Fibroblast of lung (primary cell): ENCODE measurements at places on chromosomes 3 and 15. TPM values are rescaled to one million over a fixed set of nuclear protein-coding genes. Genes with fewer than 3 reads are reported as not detected.

DAZL gene
- total RNA-seq, result not detected in 2 replicates

SERPINI2 gene
- total RNA-seq, result not detected in 2 replicates

ULK3 gene
- total RNA-seq, result 8.8 and 11.8 TPM in 2 replicates

GPR149 gene
- not detected in 2 replicates for total RNA-seq

CPLX3 gene
- not detected in 2 replicates for total RNA-seq

EFHB gene
- total RNA-seq, result 0.83 and 1.0 TPM in 2 replicates

VGLL3 gene
- 41.1 and 53.7 TPM in 2 replicates for total RNA-seq

DUOXA2 gene
- not detected in 2 replicates for total RNA-seq

ANKUB1 gene
- total RNA-seq, result not detected in 2 replicates

IL5RA gene
- not detected in 2 replicates for total RNA-seq

DTX3L gene
- total RNA-seq, result 24.4 and 31.9 TPM in 2 replicates

FOXL2 gene
- under 0.01 TPM in 2 replicates for total RNA-seq

CCDC39 gene
- under 0.01 TPM in 2 replicates for total RNA-seq

NRROS gene
- under 0.01 and 0.33 TPM in 2 replicates for total RNA-seq

RTP3 gene
- not detected in 2 replicates for total RNA-seq

GHSR gene
- not detected in 2 replicates for total RNA-seq

POLQ gene
- 3.3 and 4.1 TPM in 2 replicates for total RNA-seq

ITGA11 gene
- total RNA-seq, result 29.6 and 43.7 TPM in 2 replicates

SEMA3B gene
- total RNA-seq, result 51.6 and 85.2 TPM in 2 replicates

ASB14 gene
- not detected in 2 replicates for total RNA-seq

P2RY12 gene
- 1.8 and 2.5 TPM in 2 replicates for total RNA-seq

DIPK2A gene
- total RNA-seq, result 67.5 and 96.1 TPM in 2 replicates

CLDN18 gene
- not detected in 2 replicates for total RNA-seq

C3orf22 gene
- total RNA-seq, result not detected in 2 replicates

THRB gene
- 3.9 and 7.4 TPM in 2 replicates for total RNA-seq

HIGD1A gene
- total RNA-seq, result 98.6 and 121 TPM in 2 replicates

DMXL2 gene
- 19.5 and 31.2 TPM in 2 replicates for total RNA-seq

ERC2 gene
- total RNA-seq, result 0.17 and 0.26 TPM in 2 replicates

SLC6A1 gene
- total RNA-seq, result not detected in 2 replicates

TRAT1 gene
- not detected in 2 replicates for total RNA-seq

CDC25A gene
- total RNA-seq, result 1.0 and 1.3 TPM in 2 replicates

SEMA3F gene
- total RNA-seq, result 9.7 and 10.3 TPM in 2 replicates

NR2E3 gene
- 0.77 and 1.3 TPM in 2 replicates for total RNA-seq

CCR3 gene
- total RNA-seq, result 0.17 and 0.26 TPM in 2 replicates

SKOR1 gene
- under 0.01 and 0.17 TPM in 2 replicates for total RNA-seq

PSMA4 gene
- total RNA-seq, result 161 and 195 TPM in 2 replicates

CIB2 gene
- total RNA-seq, result 3.1 and 5.9 TPM in 2 replicates

CXCR6 gene
- not detected in 2 replicates for total RNA-seq

TMC3 gene
- not detected in 2 replicates for total RNA-seq

EPHB1 gene
- total RNA-seq, result 0.50 TPM in 1 of 2 replicates, not detected in the other

RTF1 gene
- total RNA-seq, result 14.9 and 16.0 TPM in 2 replicates

BAHD1 gene
- total RNA-seq, result 4.4 and 5.6 TPM in 2 replicates

PAK6 gene
- under 0.01 TPM in 1 of 2 replicates, not detected in the other for total RNA-seq

EXOSC7 gene
- 36.7 and 58.8 TPM in 2 replicates for total RNA-seq

COPS2 gene
- total RNA-seq, result 92.2 and 103 TPM in 2 replicates

PLA2G4E gene
- not detected in 2 replicates for total RNA-seq

CCR9 gene
- not detected in 2 replicates for total RNA-seq
